ENCODE measurements at places on chromosomes 6 and 20.

DNA sequence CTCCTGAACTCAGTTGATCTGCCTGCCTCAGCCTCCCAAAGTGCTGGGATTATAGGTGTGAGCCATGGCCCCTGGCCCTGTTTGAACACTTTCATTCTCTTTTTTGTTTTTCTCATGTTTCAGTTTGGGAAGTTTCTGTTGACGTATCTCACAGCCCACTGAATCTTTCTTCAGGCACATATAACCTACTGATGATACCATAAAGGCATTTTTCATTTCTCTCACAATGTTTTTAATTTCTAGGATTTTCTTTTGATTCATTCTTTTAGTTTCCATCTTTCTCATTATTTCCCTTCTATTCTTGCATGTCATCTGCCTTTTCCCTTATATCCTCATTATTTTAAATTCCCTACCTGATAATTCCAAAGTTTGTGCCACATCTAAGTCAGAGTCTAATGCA, 58.5 kb upstream of the EZR start:
- no peak for DNase-seq

- DNase-seq: no peak
Observed at GRCh38 chr6:7425808-7426190, 36.2 kb downstream of the RIOK1 start.

DNA sequence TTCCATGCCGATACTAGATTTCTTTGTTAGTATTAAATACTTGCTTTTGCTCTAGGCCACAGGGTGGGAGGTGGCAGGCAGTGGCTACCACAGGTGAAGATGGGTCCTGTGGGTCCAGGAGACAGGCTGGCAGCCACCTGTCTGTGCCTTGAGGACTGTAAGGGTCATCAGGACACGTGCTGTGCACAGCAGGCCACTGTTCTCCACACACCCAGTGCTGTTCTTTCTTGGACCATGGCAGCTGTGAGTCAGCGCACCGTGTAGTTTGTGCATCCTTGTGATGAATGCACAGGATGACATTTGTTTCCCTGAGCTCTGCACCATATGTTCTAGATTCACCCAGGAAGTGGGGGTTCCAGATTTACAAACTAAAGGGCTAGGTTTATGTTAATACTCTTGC, 317.0 kb downstream of the ZFAND3 start:
- no peak for DNase-seq

- no peak for DNase-seq
Observed at GRCh38 chr6:4105980-4106536, 27.1 kb upstream of the FAM217A start.

- DNase-seq: no peak
Observed at GRCh38 chr6:6191909-6192308, 128.6 kb downstream of the F13A1 start.

DNA sequence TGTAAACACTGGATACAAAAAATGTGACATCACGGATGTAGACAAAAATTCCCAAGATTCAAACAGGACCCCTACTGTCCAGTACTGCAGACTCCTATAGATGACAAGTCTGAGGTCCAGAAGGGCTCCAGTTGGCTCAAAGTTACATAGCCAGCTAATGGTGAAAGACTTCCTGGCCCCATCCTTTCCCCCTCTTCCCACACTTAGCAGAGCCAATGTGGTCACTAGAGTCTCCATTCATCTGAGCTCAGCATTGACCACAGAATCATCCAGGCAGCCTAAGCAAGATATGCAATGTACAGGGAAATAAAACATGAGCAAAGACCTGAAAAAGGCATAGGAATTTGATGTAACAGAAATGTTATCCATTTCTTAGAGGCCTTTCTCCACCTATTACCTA, 180.5 kb downstream of the ADAT2 start:
- DNase-seq: no peak

- DNase-seq: no peak
Observed at GRCh38 chr6:97009781-97010492, 85.4 kb downstream of the KLHL32 start.

DNA sequence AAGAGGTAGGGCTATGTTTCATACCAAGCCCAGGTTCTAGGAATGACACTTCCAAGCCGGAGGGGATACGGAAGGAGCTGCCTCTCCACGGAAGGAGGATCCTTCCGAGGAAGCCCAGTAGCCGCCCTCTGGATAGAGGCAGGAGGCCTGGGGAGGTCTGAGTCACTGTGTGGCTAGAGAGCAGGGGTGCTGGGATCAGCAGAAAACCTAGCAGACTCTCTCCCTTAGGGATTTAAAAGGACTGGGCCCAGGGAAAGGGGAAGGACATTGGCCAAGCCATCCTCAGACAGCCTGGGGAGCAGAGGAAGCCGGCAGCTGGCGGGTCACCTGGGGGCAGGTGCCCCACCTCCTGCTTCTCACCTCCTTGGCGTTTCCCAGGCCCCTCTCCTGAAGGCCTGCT, 36.6 kb upstream of the NFATC2 start:
- DNase-seq: no peak

DNA sequence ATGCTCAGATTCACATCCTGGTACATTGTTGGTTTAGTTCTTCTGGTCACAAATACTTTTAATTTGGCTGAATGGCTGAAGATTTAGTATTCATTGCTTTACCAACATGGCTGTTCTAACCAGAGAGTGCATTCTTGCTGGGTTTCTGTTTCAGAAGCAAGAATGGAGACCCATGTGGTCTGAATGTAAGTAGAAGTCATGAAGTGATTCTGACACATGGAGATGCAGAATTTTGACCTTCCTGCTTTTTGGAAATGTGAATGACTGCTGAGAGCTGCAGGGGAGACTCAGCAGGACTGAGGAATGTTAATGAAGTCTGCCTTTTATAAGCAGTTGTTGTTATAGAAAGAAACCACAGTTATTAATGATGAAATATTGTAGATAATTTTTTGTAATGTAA, 576.1 kb upstream of the MARCKS start:
- no peak for DNase-seq

DNA sequence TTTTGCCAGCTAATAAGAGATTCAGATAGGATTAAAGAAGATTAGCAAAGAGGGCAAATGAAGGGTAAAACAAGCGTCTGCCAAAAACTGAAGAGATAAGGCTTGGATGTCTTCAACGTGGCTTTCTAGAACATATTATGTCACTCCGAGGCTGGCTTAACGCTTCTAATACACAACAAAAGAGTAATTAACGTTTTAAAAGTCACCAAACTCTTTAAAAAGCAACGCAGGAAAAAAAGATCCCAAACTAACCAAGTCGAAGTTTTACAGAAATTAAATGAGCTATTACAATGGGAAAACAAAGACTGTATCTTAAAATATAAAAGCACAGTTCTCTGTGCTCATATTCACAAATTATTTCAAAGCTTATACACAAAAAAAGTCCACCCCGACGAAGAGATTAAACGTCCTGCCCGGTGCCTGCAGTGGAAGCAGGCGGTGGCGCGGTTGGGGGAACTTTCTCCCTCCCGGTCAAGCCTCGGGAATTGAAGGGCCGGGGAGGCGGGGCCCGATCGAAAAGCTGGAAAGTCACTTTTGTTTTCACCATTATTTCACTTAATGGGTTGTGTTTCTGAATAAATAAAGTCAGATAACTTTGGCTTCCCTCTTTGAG, 1.2 kb downstream of the MAK start:
- peak; percentile 33 for DNase-seq
